ENCODE measurements at places on chromosomes 3 and 15.

GRCh38 chr3:73597476-73597875, 27.3 kb downstream of the PDZRN3 start:
- no peaks in the 10 kb centered on the region for H3K4me1 ChIP-seq
- H3K27me3 ChIP-seq: no peaks in the 10 kb centered on the region
- no peak overlapping the region for H3K4me3 ChIP-seq

DNA sequence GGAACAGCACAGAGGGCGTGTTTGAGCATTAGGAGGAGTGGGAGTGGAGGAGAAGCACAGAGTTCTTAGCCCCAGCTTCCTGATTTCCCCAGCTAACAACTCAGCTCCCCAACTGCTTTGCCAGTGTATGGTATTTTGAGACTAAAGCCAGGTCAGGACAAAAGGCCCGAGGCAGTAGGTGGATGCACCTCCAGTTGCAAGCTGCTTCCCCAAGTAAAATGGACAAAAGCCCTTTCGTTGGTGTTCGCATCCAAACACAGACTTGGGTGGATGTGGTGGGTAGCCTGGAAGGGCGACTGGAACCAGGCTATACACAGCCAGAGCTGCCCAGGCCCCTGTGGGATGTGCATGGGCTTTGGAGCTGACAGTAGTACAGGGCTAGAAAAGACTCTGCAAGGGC, 12.3 kb upstream of the EHD4 start:
- no peak for DNase-seq
- peaks cover 4% of the 10 kb centered on the region for H3K36me3 ChIP-seq
- H3K27ac ChIP-seq: no peak overlapping the region
- H3K4me3 ChIP-seq: no peak overlapping the region
- no peaks in the 10 kb centered on the region for H3K27me3 ChIP-seq

DNA sequence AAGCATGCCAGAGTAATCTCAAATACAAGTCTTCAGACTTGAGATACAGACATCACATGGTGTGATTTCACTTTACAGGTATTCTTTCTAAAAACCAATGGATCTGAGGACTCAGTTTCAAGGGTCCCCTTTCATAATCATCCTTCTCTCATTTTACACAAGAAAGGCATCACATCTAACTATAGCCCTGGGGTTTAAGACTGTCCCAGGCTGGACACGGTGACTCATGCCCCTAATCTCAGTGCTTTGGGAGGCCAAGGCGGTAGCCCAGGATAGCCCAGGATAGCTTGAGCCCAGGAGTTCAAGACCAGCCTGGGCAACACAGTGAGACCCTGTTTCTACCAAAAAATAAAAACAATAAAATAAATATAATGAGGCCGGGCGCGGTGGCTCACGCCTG, 36.4 kb downstream of the UBP1 start:
- H3K4me3 ChIP-seq: no peak overlapping the region
- H3K27ac ChIP-seq: no peak overlapping the region
- peaks cover 57% of the 10 kb centered on the region for H3K36me3 ChIP-seq
- H3K4me1 ChIP-seq: no peaks in the 10 kb centered on the region
- H3K27me3 ChIP-seq: no peaks in the 10 kb centered on the region

DNA sequence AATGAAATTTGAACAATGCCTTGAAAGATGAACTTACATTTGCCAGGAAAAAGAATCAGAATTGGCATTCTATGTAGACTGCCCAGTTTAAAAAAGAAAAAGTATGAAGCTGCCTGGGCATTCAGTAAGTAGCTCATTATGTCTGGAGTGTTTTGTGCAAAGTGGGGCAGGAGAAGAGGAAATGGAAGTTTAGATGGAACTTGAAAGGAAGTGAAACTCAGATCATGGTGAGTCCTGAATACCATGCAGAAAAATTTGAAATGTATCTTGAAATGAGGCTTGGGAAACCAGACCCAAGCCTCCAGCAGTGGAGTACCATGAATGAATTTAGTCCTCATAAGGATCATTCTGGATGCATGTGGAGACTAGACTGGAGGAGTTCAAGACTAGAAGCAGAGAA, 4.8 kb upstream of the MORC1 start:
- no peaks in the 10 kb centered on the region for H3K4me1 ChIP-seq
- H3K27ac ChIP-seq: no peak overlapping the region
- H3K36me3 ChIP-seq: no peaks in the 10 kb centered on the region
- no peak overlapping the region for H3K4me3 ChIP-seq

DNA sequence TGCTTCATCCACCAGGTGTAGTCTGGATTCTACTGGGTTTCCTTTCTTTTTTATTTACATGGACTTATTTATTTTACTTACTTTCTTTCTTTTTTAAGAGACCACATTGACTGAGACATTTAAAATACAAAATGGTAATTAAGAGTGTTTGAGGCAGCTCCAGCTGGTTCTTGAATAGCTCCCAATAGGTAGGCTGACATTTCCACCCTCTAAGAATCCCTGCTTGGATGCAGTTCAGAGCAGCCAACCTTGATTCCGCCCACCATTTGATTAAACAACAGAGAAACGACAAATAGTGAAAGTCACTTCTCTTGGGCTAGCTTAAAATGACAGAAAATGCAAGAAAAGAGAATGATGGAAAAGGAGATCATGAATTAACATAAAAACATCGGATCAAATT, 270.5 kb downstream of the TUSC7 start:
- no peak for DNase-seq
- no peak overlapping the region for H3K27ac ChIP-seq
- H3K4me3 ChIP-seq: no peak overlapping the region
- no peaks in the 10 kb centered on the region for H3K27me3 ChIP-seq
- H3K36me3 ChIP-seq: no peaks in the 10 kb centered on the region
- no peaks in the 10 kb centered on the region for H3K4me1 ChIP-seq

GRCh38 chr3:49940667-49941249, 808 bp downstream of the RBM6 start:
- peak overlapping the region; percentile 99 for H3K4me3 ChIP-seq
- peak overlapping the region; percentile 97 for H3K27ac ChIP-seq
- H3K4me1 ChIP-seq: peaks cover 32% of the 10 kb centered on the region
- H3K27me3 ChIP-seq: no peaks in the 10 kb centered on the region
- DNase-seq: no peak

GRCh38 chr3:193499136-193499770, 55.4 kb downstream of the ATP13A4 start:
- no peaks in the 10 kb centered on the region for H3K36me3 ChIP-seq
- no peaks in the 10 kb centered on the region for H3K27me3 ChIP-seq
- no peak overlapping the region for H3K27ac ChIP-seq
- no peak for DNase-seq
- H3K4me3 ChIP-seq: no peak overlapping the region
- no peaks in the 10 kb centered on the region for H3K4me1 ChIP-seq

DNA sequence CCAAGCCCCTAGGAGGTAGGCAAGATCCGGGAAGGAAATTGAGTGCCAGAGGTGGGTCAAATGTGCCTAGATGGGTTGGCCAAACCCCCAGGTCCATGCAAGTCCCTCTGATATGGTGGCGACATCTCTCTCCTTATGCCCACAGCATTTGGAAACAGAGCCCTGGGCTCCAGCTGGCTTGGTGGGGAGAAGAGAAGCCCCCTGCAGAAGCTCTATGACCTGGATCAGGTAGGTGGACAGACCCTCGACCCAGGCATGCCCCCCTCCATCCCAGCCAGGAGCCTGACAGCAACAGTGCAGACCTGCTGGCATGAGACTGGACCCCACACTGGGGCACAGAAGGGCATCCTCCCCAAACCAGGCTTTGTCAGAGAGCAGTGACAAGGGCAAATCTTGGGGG, 12.2 kb downstream of the CHST13 start:
- H3K4me3 ChIP-seq: no peak overlapping the region
- no peak overlapping the region for H3K27ac ChIP-seq
- no peak for DNase-seq
- H3K27me3 ChIP-seq: peaks cover 47% of the 10 kb centered on the region

DNA sequence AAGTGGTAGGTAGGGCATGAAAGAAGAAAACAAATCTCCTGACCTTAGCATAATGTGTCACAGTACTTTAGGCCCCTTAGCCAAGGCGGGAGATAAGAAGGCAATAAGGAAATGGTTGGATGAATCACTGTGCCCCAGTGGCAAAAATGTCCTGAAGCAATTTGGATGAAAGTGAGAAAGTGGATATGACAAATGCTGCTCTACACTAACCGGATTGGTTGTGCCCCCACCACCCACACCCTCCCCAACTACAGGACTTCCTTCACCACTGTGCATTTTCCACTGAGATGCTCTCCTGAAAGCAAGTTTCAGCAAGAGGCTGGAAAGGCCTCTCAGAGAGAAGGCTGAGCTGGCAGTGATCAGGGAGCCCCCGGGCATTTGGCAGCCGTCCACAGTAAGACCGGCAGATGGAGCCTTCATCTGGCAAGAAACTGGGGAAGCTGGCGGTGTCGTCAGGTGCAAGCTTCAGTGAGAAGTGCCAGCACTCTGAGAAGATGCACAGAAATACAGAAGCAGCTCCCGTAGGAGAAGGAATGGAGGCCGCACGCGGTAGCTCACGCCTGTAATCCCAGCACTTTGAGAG, 63.8 kb downstream of the ATP1B3 start:
- DNase-seq: no peak
- H3K4me3 ChIP-seq: no peak overlapping the region
- H3K27me3 ChIP-seq: no peaks in the 10 kb centered on the region
- H3K36me3 ChIP-seq: peaks cover 5% of the 10 kb centered on the region
- H3K4me1 ChIP-seq: no peaks in the 10 kb centered on the region

DNA sequence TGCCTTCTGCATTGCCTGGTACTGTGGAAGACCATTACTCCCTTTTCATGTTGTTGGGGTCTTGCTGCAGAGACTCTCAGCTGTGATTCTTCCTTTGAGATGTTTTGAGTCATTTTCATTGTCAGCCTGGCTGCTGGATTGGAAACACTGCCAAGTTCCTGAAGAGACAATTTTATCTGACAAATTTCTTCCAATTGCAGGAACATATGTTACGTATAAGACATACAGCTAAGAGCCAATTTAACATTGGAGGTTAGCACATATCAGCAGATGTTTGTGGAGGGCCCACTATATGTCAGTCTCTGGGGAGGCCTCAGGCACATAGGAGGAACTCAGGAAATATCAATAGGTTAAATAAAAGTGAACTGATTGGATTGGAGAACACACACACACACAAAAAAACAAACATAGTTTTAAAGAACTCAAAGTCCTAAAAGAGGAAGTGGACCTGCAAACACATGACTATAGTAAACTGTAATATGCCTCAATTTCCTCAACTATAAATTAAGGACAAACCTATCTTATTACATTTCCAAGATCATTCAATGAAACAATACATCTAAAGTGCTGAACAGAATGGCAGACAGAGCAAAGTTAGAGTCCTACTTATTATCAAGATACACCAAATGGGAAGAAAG, 172.3 kb downstream of the MYRIP start:
- no peaks in the 10 kb centered on the region for H3K27me3 ChIP-seq
- DNase-seq: no peak
- no peak overlapping the region for H3K27ac ChIP-seq
- no peaks in the 10 kb centered on the region for H3K4me1 ChIP-seq
- H3K4me3 ChIP-seq: no peak overlapping the region
- no peaks in the 10 kb centered on the region for H3K36me3 ChIP-seq

GRCh38 chr3:191383124-191383523, 52.8 kb upstream of the UTS2B start:
- DNase-seq: no peak
- H3K27ac ChIP-seq: peak overlapping the region; percentile 11
- no peaks in the 10 kb centered on the region for H3K27me3 ChIP-seq
- H3K4me1 ChIP-seq: no peaks in the 10 kb centered on the region
- H3K4me3 ChIP-seq: no peak overlapping the region

DNA sequence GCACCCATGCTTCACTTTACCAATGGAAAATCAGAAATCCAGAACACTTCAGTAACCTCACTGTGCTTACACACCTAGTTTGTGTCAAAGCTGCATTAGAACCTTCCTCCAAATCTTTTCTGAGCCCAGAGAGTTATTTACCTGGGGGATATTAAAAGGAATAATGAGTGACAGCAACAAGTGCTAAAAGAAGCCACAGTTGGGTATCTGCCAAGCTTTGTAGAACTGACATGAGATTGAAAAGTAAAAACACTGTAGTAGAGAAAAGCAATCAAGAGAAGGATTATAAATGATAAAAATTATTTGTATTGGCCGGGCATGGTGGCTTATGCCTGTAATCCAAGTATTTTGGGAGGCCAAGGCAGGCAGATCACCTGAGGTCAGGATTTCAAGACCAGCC, 8.8 kb upstream of the TBC1D23 start:
- H3K27ac ChIP-seq: no peak overlapping the region
- no peak overlapping the region for H3K4me3 ChIP-seq
- H3K36me3 ChIP-seq: no peaks in the 10 kb centered on the region

GRCh38 chr15:59197454-59197853, 9.2 kb upstream of the LDHAL6B start:
- no peak overlapping the region for H3K27ac ChIP-seq
- DNase-seq: no peak
- no peak overlapping the region for H3K4me3 ChIP-seq
- H3K27me3 ChIP-seq: peaks cover 12% of the 10 kb centered on the region
- H3K36me3 ChIP-seq: no peaks in the 10 kb centered on the region
